ENCODE measurements at places on chromosomes 12 and 14.

DNA sequence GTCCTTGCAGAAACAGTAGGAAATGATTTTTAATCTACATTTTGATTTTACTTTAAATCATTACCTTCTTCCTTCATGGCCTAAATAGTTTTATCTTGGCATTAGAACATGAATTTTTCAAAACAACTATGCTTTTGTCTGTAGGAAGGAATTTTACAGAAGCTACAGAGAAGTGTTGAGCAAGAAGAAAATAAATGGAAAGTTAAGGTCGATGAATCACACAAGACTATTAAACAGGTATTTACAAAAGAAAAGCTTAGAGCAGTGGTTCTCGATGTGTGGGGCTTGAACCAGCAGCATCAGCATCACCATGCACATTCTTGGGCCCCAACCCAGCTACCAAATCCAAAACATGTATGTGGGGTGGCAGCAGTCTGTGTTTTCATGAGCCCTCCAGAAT, 91.6 kb downstream of the KTN1 start:
- DNase-seq = no peak

GRCh38 chr14:71621980-71622605, 310.1 kb upstream of the RGS6 start:
- DNase-seq = no peak

GRCh38 chr14:61607570-61608244, 87.6 kb upstream of the HIF1A start:
- DNase-seq = no peak

DNA sequence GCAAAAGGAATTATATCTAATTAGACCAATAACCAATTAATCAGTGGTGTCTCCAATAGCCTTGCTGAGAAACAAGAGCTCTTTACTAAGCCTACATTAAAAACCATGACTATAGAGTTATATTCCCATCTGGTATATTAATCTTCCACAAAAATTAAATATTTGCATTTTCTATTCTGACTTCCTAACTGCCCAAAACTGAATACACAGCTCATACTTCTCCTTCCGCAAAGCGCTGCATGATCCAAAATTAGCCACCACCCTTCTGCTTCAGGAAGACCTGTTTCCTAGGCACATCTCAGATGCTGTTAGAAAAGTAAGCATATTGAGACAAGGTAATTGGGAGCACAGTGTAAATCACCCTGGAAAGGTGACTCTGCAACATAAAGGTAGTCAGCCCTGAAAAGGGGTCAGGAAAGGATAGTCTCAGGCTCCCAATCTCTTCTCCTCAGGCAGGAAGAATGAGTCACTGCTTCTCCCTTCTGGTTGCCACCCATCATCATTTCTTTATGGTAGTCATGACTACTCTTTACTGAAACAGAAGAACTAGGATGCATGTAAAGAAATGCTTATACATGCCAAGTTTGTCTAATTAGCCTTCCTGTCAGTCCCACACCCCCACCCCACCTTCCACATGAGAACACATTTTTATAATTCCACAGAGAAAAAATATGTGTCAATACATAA, 54.3 kb downstream of the PLCZ1 start:
- DNase-seq = no peak

DNA sequence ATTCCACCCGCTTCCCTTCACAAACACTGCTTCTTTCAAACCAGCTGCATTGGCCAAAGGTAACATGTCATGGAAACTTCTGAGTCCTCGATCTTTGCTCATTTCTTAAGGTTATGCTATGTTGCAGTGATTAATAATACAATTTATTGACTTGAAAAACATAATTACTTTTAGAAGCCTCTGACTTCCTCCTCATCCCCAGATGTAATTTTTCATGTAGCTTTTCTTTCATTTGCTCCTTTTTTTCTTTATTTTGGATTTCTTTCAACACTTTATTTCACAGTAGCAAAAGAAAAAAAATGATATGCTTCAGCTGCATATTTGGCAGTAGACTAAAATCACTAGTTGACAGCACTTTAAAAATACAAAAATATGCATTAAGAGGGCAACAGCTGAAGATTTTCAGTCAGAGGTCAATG, 116.2 kb downstream of the LRRIQ1 start:
- no peak for DNase-seq

- DNase-seq = no peak
Observed at GRCh38 chr14:96088074-96088473, 48.9 kb downstream of the C14orf132 start.

GRCh38 chr14:30657606-30658163, 35.6 kb downstream of the SCFD1 start:
- DNase-seq = no peak

- DNase-seq = no peak
Observed at GRCh38 chr12:87943762-87944161, 85.4 kb downstream of the C12orf50 start.

- DNase-seq = no peak
Observed at GRCh38 chr12:121297435-121297991, 1.0 kb upstream of the CAMKK2 start.

- no peak for DNase-seq
Observed at GRCh38 chr12:87311206-87311605, 718.0 kb downstream of the C12orf50 start.

- DNase-seq = no peak
Observed at GRCh38 chr12:24537083-24537860, 411.6 kb downstream of the BCAT1 start.

DNA sequence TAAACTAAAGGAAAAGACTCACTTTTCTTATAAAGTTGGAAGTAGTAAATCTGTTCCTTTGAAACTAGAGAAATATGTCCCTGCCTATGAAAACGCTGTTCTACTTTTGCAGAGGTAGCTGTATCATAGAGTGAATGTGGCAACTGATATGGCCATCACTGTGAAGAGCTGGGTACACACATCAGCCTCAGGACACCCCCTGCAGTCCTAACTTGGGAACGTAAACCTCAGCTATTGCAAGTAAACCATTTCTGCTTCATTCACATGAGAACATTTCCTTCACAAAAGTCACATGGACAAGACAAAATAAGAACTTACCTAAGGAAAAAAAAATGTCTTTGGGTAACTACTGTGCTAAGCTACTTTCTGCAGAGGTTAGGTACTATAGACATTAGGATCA, 233.3 kb upstream of the PPFIA2 start:
- peak; percentile 2 for DNase-seq

- no peak for DNase-seq
Observed at GRCh38 chr14:102630405-102630804, 38.0 kb downstream of the RCOR1 start.

Data from effector CD4-positive, alpha-beta T cell (primary cell).